ENCODE measurements at places on chromosomes 12 and 14.

DNA sequence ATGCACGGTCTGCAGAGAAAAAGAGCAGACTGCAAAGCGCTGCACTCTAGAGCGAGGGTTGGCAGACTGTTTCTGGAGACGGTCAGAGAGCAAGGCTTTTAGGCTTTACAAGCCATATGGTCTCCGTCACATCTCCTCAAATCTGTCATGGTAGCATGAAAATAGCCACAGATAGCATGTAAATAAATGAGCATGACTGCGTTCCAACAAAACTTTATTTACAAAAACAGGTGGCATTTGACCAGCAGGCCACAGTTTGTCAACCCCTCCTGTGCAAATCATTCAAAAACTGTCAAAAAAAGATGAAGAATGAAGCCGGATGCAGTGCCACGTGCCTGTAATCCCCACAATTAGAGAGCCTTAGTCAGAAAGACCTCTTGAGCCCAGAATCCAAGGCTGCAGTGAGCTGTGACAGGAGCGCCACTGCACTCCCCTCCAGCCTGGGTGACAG, 18.9 kb downstream of the SYNE3 start:
- no peak for DNase-seq

DNA sequence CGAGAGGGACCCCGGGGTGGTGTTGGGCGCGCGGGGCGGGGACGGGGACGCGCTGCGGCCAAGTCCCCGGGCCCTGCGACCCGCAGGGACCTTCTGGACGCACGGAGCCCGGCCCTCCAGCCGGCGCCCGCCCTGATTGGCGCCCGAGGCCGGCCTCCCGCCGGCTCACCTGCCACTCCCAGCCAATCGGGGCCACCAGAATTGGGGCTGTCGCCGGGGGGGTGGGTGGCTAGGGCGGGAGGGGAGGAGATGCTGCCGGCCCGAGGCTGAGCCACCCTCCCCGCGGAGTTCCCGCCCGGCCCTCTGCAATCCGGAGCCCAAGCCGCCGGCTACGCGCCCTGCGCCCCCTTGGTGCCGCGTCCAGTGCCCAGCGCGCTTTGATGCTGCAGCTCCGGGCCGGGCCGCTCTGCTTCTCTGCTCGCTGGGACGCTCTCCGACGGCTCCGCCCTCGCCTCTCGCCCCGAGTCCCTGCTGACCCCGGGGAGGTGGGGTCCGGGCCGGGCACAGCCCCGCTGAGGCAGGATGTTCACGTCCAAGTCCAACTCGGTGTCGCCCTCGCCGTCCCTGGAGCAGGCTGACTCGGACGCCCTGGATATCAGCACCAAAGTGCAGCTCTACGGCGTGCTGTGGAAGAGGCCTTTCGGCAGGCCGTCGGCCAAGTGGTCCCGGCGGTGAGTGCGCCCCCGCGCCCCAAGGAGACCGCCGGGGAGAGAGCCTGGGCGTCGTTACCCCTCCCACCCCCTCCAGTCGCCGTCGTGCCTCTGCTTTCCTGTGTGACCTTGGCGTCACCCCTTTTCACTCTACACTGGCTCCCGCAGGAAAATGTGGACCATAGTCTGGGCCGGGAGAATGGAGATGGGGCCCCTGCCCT, at the start of gene PLEKHD1:
TSS of gene PLEKHD1 (plus strand) at position 285 of the 871 bp plus-strand sequence. CDS start at position 523, 238 bp downstream.
- no peak for DNase-seq

DNA sequence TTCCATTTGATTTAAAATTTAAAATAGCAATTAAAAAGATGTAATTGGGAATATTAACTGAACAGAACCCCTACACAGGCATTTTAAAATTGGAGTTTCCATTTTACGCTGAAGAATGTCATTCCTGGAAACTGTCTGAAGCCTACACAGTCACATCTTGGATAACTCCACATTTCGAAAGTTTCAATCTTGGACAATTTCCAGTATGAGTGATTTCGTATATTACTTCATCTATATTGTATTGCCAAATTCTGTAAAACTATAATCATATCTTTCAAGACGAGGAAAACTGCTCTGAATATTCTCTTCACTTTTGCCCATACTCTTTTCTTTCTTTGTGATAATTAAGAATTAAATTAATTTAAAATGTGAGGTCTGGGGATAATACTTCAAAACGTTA, 194.2 kb upstream of the ABCD2 start:
- no peak for DNase-seq

- no peak for DNase-seq
Observed at GRCh38 chr14:33230021-33230420, 291.3 kb downstream of the NPAS3 start.

- DNase-seq: no peak
Observed at GRCh38 chr14:92558319-92558718, 44.7 kb downstream of the RIN3 start.

- DNase-seq: no peak
Observed at GRCh38 chr12:104957719-104958000, 430 bp downstream of the SLC41A2 start.

DNA sequence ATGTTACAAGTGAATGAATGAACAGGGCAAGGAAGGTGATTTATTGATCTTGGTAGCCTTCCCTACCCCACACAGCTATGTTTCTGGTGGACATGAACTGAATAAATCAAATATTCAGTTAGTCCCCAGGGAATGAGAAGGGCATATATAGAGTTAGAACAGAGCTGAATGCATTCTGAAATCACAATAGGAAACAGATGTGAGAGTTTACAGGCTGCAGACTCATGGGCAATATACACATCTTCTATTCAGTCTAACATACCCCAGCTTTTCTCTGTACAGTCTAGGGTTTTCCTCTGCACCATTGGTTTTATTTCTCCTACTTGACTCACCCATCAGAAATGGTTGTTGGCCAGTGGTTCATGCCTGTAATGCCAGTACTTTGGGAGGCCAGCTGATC, 7.3 kb upstream of the STX2 start:
- DNase-seq: no peak

DNA sequence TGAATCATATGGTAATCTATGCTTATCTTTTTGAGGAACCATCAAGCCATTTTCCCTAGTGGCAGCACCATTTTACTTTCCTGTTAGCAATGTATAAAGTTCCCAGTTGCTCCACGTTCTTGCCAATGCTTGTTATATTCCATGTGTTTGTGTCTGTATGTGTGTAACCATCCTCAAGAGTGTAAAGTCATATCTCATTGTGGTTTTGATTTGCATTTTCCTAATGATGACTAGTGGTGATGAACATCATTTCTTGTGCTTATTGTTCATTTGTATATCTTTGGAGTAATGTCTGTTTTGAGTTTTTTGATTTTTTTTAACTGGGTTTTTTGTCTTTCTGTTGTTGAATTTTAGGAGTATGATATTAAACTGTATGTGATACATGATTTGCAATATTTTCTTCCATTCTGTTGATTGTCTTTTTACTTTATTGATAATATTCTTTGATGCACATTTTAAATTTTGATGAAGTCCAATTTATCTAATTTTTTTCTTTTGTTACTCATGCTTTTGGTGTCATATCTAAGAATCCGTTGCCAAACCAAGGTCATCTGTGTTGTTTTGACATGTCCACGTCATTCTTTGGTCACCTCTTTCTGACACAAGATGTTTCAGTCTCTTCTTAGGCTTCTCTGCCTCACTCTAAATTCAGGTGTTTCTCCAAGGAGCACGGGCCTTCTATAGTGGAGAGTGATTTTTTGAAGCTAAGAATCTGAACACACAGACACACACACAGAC, 36.1 kb downstream of the PPHLN1 start:
- no peak for DNase-seq

DNA sequence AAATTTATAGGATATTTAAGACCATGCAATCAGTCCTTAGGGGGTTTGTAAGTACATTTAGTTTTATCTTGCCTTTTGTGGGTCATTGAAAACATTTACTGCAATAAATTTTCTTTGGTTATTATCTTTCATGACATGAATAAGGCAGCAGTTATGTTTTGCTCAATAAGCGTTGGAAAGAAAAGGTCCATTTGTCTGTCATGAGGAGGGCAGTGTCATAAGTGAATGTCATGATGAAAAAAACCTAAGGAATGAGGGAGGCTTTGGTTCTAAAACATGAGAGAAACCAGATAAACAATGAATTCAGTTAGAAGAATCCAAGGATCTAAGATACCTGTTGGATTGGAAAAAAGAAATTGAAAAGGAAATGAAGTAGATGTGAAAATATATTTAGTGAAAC, 209.4 kb downstream of the NAV3 start:
- DNase-seq: no peak

- DNase-seq: no peak
Observed at GRCh38 chr12:121034616-121035305, 4.3 kb downstream of the OASL start.

GRCh38 chr12:124725597-124726237, 137.9 kb downstream of the SCARB1 start:
- DNase-seq: no peak

DNA sequence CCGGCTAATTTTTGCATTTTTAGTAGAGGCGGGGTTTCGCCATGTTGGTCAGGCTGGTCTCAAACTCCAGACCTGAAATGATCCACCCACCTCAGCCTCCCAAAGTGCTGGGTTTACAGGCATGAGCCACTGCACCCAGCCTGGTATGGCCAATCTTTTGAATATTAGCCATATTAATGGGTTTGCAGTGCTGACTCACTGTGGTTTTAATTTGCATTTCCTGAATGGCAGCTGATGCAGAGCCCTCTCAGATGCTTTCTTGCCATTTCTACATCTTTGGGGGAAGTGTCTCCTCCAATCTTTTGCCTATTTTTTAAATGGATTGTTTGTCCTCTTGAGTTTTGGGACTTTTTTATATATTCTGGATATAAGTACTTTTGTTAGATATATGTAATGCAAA, 55.5 kb upstream of the NPAS3 start:
- no peak for DNase-seq

Data from NCI-H2081 treated with DMSO at 0.1 percent for 48 hours (cell line).